Body of pancreas (tissue), 4 donors: ENCODE measurements at places on chromosomes 16 and 17. TPM values are rescaled to one million over a fixed set of nuclear protein-coding genes. Genes with fewer than 3 reads are reported as not detected.

- no peak overlapping the region for H3K27ac ChIP-seq
- H3K4me3 ChIP-seq, result no peak overlapping the region
- H3K27me3 ChIP-seq, result no peaks in the 10 kb centered on the region
- H3K36me3 ChIP-seq, result no peaks in the 10 kb centered on the region
These were observed 1.8 kb upstream of the VPS4A start for GRCh38 chr16:69309316-69309715.

DNA sequence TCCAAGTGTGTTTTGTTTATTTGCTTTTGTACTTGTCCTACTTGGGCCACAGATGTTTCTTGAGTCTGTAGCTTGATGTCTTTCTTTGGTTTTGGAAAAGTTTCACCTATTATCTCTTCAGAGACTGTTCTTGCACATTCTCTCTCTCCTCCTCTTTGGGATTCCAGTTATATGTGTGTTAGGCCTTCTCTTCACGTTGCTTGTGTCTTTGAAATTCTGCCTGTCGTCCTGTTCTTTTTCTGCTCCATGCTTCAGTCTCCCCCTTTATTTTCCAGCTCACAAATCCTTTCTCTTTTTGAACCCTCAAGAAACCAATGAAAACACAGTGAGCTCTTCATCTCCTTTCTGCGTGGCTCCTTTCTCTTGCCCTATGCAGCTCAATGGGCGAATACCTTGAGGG, 7.9 kb downstream of the VPS35L start:
- DNase-seq, result no peak
- H3K4me1 ChIP-seq, result no peaks in the 10 kb centered on the region
- H3K36me3 ChIP-seq, result no peaks in the 10 kb centered on the region

DNA sequence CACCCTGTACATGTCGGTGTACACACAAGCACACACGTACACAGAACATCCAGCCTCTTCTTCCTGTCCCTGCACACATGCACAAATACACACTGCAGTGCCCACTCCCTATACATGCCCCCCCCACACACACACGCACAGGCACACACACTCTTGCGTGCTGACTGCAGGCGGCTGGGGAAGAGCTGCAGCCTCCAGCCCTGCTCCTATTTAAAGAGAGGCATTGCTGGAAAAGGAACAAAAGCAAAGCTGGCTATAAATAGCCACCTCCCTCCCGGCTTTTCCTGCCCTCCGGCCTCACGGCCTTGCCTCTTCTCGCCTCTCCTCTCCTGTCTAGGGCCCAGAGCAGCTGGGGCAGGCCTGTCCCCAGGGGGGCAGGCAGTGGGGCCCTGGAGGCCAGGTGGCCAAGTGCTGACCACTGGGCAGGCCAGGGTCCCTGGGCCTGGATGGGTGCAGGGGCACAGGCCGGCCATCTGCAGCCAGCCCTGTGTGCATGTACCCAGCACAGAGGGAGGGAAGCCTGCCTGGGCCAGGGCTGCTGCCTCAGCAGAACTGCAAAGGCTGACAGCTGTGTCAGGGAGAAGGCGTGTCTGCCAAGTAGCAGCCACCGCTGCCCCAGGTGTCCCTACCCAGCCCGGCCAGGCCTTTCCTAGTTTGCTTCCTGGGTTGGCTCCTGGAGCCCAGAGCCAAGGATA, 25.4 kb downstream of the RTN4RL1 start:
- peaks cover 68% of the 10 kb centered on the region for H3K4me1 ChIP-seq
- DNase-seq, result peak; percentile 80
- H3K36me3 ChIP-seq, result no peaks in the 10 kb centered on the region
- H3K4me3 ChIP-seq, result no peak overlapping the region
- H3K27ac ChIP-seq, result peak overlapping the region; percentile 91
- H3K27me3 ChIP-seq, result no peaks in the 10 kb centered on the region

DNA sequence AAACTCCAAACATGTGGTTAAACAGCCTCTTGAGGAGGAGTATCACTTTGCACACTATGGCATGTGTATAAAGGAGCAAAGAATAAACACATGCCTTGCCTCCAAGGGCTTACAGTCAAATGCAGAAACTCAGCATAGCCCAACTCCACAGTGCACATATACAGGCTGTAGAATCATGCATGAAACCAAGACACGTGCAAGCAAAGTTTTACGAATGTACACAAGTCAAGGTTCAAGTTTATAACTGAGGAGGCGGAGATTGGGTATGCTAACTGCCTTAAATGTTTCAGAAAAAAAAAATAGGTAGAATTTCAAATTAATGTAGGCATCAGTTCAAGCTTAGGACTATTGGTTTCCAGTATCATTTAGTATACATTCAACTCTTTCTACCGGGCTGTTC, 321.1 kb downstream of the SOX9 start:
- H3K27ac ChIP-seq, result no peak overlapping the region
- no peaks in the 10 kb centered on the region for H3K27me3 ChIP-seq
- peaks cover 3% of the 10 kb centered on the region for H3K4me1 ChIP-seq
- DNase-seq, result no peak
- no peaks in the 10 kb centered on the region for H3K36me3 ChIP-seq
- H3K4me3 ChIP-seq, result no peak overlapping the region

DNA sequence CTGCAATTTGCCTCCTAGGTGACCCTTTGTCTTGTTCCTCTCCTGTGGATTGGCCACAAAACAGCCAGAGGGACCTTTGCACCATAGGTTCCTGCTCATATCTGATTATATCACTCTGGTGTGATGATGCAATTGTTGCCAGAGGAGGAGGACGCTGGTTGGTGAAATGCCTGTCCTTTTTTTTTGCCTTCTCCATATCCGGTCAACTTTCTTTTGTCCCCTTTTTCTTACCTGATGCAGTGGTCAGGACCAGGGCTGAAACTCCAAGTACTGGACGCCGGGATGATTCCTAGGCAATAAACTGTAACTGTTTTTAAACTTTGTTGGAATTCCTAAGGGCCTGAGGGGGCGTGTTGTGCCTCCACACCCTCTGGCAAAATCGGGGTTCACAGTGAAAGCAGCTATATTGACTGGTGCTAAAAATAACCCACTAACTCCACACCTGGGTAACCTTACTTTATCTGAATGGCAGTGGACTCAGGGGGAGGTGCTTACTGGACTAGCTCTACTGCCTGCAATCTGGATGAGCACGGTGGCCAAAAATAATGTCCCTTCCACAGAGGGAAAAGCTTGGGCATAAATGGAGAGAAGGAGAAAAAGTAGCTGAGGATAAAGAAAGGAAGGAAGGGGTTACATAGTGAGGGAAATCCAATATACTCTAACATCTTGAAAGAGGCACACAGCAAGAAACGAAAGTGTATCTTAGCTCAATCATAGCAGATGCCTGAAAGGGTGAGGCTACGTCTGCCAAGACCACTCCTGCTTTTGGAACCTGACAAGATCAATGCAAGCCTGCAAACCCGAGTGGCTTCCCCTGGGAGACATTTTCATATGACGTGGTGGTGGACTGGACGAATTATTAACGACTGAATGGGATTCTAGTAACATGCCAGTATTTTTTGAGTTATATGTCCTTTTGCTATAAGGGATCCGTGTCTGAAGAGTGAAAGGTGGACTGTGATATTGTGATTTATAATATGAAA, 28.4 kb upstream of the ZNF423 start:
- peaks cover 45% of the 10 kb centered on the region for H3K4me1 ChIP-seq
- peak; percentile 33 for DNase-seq
- no peak overlapping the region for H3K4me3 ChIP-seq
- H3K27me3 ChIP-seq, result no peaks in the 10 kb centered on the region

Gene HSF4
- total RNA-seq, result 352 TPM

Gene MAF
- 31.3 TPM for total RNA-seq
